ENCODE measurements at places on chromosomes 1 and 21. TPM values are rescaled to one million over a fixed set of nuclear protein-coding genes. Genes with fewer than 3 reads are reported as not detected.

Gene CLCA4
- not detected for total RNA-seq

GRCh38 chr1:91830242-91831131, 55.5 kb downstream of the TGFBR3 start:
- DNase-seq, result no peak

- no peak for DNase-seq
These were observed 137.1 kb downstream of the PROX1 start for GRCh38 chr1:214124915-214125314.

Gene BLZF1
- 16.8 TPM for total RNA-seq

Gene INTS7
- total RNA-seq, result 32.8 TPM

Gene SPRR1B
- not detected for total RNA-seq

Gene OR2L13
- not detected for total RNA-seq

Gene TRIM17
- total RNA-seq, result 19.6 TPM

- no peak for DNase-seq
These were observed 33.5 kb downstream of the HTR6 start for GRCh38 chr1:19698181-19698580.
